ENCODE measurements at places on chromosomes 4 and X. TPM values are rescaled to one million over a fixed set of nuclear protein-coding genes. Genes with fewer than 3 reads are reported as not detected.

The RAB28 gene
- 32.7 TPM for polyA plus RNA-seq

The TCP11X1 gene
- polyA plus RNA-seq: 0.25 TPM

The AGTR2 gene
- 1.1 TPM for polyA plus RNA-seq

- no peak for DNase-seq
Observed at GRCh38 chrX:151873096-151873495, 39.6 kb upstream of the MAGEA4 start.

Data from left lung (tissue), 14 donors.